ENCODE measurements at places on chromosomes 6 and 20.
A peak's percentile ranks its signal among the peaks of the same experiment; 100 is the strongest.

GRCh38 chr6:5126214-5126613 lies 41.1 kb downstream of the PPP1R3G start:
- no peak for DNase-seq

DNA sequence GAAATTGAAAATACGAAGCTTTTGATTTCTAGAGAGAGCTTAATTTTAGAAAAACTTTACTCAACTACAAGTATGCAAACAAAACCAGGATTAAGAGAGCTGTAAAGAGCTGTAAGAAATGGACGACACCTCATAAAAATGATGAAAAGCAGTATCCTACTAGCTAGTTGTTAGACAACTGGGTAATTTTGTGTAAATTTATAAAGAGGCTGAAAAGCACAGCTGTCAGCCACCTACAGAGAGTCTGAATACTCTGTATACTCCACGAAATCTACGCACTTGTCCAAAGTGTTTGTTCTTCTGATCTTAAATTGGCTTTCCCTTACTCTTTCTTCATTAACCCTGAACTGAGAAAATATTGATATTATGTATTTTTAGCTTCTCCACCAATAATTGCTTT lies 808.4 kb upstream of the EPHA7 start:
- DNase-seq = no peak

- no peak for DNase-seq
These were observed 2.6 kb upstream of the HLA-B start for GRCh38 chr6:31359581-31359980.

GRCh38 chr6:132695773-132696172 lies 18.1 kb downstream of the VNN1 start:
- DNase-seq = no peak

DNA sequence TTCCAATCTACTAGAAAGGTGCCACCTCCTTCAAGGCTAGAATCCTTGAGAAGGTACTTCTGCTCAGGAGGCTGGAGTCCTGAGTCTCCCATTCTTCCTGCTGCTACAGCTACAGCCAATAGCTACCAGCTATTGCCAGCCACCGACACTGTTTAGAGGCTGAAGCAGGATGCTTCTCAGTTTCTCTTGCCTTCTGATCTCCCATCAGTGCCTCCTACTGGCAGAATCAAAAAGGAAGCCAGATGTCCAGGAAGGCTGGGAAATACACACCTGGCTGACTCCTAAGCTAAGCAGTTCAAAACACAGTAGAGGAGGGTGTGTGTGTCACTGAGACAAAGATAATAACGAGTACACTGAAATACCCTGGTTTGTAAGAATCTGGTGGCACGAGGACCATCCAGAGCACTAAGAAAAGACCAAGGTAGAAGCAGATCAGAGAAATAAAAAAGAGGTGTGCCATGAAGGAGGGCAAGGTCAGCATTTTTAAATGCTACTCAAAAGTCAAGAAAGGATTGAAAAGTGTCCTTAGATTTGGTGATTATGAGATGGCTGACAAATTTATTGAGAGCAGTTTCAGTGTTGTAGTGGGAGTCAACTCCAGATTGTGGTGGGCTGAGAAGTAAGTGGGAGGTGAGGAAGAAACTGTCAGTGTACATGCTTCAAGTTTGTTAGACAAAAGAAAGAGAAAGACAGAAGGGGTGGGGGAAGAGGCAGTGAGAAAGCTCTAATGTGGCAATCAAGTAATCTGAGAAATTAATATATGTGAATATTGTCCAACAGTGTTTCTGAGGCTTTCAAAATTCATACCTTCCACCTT lies 2.3 kb upstream of the HLA-DMA start:
- peak; percentile 54 for DNase-seq

DNA sequence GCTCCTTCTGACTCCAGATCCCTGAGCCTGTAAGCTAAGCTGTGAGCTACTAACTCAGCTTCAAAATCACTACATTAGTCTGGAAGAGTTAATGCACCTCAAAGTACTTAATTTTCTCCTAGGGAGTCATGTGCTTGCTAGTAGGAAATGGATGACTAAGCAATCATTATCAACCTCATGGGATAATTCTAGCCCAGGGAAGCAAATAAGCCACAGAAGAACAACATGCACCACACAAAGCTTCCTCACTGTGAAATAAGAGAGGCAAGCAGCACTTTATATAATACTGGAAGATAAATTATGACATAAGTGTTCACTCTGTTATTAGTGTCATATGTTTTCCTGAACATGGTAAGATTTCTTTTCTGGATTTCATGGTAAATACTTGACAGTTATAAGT lies 57.9 kb upstream of the RCAN2 start:
- no peak for DNase-seq

DNA sequence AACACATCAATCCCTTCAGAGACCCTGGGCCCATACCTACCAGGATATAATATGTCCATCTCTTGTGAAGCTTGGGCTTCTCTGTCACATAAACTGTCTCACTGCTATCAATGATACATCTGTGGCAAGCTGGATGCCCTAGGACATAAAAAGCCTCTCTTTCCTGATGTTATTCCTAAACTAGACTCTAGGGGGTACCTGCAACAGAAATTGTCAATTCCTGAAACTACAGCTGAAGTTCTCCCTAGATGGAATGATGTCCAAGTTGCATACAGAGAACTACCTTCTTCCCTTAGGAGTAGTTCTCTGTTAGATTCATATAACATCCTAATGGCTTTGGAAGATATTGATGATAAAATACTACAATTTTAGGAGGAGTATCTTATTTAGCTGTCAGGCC lies 35.8 kb downstream of the TBX18 start:
- peak; percentile 47 for DNase-seq

GRCh38 chr6:46940433-46941226 lies 18.9 kb upstream of the ADGRF5 start:
- no peak for DNase-seq

- DNase-seq = no peak
These were observed 27.8 kb downstream of the STAU1 start for GRCh38 chr20:49160057-49160929.

- DNase-seq = no peak
These were observed 132.8 kb upstream of the CDH4 start for GRCh38 chr20:61119273-61119672.

- DNase-seq = no peak
These were observed 272.2 kb downstream of the KCNQ5 start for GRCh38 chr6:72894091-72894490.

DNA sequence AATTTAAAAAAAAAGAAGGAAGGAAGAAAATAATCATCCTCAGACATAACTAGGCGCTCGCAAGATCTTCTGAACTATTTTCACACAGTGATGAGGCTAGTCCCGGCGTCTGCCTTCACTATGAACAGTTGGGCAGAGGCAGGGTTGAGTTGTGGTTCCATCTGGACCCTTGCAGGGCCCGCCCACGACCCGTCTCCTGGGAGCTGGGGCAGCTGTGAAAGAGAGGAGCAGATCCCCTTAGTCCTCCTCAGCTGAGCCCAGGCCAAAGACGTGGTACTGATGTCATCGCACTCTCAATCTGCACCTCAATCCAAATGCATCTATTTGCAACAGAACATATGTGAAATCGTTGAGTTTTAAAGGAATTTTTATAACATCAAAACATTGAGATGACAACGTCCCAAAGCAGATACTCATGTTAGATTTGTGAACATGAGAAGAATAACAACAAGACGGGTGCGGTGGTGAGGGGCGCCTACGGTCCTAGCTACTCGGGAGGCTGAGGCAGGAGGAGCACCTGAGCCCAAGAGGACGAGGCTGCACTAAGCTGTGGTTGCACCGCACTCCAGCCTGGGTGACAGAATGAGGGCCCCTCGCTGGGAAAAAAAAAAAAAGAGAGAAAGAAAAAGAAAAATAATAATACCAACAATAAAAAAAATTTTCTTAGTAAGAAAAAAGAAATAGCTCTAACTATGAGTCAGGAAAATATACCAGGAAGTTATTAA lies 15.3 kb downstream of the TCFL5 start:
- no peak for DNase-seq

- DNase-seq = no peak
These were observed 361.4 kb upstream of the KCNQ5 start for GRCh38 chr6:72260489-72260888.

- DNase-seq = peak; percentile 36
These were observed 29.9 kb downstream of the CDH26 start for GRCh38 chr20:59988141-59988540.

- DNase-seq = no peak
These were observed 9.1 kb upstream of the SAYSD1 start for GRCh38 chr6:39124114-39124513.
